Glutamatergic neuron (in vitro differentiated cells): ENCODE measurements at places on chromosomes 11 and 22. TPM values are rescaled to one million over a fixed set of nuclear protein-coding genes. Genes with fewer than 3 reads are reported as not detected.

Gene TMEM86A
- 5.4 TPM for total RNA-seq

Gene ELP4
- 9.9 TPM for total RNA-seq

Gene TSSK2
- total RNA-seq: not detected

Gene NPTXR
- total RNA-seq: 9.2 TPM

Gene RIN1
- 1.9 TPM for total RNA-seq

Gene PHETA2
- total RNA-seq: 0.88 TPM

Gene SLN
- total RNA-seq: not detected

Gene NTM
- total RNA-seq: 1.2 TPM

Gene NPAS4
- 0.78 TPM for total RNA-seq

Gene ANKK1
- not detected for total RNA-seq

Gene PGM2L1
- total RNA-seq: 97.2 TPM

Gene USH1C
- not detected for total RNA-seq
